Hypothalamus (tissue), 51 donors: ENCODE measurements at places on chromosomes 16 and 17.

GRCh38 chr17:4513113-4514032 is 14.7 kb downstream of the SPNS2 start:
- no peak for DNase-seq

- DNase-seq: no peak
Measured at GRCh38 chr17:38900978-38901656, 24.3 kb upstream of the LASP1NB start.

DNA sequence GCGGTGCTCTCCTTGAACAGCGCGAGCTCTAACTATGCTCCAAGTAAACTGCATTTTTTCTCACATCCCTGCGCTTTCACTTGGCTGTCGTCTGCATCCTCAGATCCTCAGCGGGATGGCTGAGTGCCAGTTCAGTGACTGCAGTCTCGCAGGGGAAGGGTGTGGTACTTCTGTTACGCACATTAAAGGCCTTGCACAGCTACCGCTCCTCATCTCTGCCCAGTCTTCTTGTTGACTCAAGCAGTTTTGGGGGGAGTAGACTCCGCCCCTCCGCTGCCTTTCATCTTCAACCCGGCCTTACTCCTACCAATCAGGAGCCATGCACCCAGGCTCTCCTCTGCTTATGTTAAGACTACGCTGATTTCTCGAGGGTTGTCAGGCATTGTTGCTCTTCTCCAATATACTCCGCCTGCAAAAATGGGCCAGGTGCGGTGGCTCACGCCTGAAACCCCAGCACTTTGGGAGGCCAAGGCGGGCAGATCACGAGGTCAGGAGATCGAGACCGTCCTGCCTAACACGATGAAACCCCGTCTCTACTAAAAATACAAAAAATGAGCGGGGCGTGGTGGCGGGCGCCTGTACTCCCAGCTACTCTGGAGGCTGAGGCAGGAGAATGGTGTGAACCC is 10.0 kb downstream of the ATP5PD start:
- DNase-seq: no peak

DNA sequence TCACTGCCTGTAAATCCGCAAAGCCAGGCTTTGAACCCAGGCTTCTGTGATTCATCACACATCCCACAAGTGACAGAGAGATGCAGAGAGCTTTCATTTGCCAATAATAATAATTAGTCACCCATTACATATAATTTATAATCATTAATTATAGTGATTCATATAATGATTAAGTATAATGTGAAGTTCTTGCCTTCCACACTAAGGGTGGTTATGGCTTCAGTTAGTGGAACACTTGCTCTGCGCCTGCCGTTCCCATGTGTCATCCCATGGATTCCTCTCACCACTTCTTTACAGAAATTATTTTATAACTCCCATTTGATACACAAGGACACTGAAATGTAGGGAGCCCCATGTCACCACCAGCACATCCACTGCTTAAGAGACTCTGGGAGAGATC is 39.8 kb upstream of the XYLT1 start:
- DNase-seq: no peak

- no peak for DNase-seq
Measured at GRCh38 chr16:86668136-86668910, 90.0 kb downstream of the FOXL1 start.

DNA sequence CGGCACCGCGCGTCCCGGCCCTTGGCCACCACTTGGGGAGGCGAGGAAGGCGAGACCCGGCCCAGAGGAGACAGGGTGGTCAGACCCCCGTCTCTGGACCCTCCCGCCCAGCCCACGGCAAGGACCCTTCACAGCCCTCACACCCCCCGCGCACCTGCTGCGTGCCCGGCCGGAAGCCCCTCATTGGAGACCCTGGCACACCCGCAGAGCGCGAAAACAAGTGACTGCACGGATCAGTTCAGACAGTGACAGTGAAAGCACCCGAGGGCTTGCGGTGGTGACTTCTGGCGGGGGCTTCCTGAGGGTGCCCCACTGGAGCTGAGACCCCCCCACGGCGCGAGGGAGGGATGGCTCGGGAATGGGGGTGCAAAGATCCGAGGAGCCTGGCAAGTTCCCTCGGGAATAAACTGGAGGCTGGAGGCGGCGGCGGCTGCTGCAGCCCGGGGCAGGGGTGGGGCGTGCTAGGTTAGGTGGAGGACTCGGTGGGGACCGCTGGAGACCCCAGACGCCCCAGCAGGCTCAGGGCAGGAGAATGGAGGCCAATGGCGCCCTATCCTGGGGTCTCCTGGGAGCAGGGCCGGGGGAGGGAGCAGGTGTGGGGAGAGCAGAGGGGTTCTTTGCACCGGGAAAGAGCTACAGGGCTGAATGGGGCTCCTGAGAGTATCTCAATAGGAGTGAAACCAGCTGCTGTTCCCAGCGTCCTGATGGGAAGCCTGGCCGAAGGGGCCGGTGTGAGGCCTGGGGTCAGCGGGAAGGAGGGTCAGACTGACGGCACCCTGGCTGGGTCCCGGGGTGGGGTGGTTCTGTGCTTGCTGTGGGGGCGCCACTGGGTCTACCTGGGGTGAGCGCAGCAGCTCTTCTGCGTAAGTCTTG is 824 bp upstream of the FBXL16 start:
- no peak for DNase-seq

DNA sequence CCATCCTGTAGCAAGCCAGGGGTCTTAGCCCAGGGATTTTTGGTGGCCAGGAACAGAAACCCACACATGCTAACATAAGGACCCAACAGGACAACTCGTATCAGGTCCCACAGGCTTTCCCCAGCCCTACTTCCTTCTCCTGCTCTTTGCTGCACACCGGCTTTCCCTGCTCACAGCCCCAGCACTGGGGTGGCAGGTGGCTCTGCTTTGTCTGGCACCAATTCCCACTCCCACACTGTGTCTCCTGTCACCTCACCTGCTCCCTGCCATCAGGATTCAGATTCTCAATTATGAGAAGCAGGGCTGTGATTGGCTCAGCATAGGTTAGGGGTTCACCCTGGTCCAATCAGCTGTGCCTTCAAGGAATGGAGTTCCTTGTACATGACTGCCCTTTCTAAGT is 94.1 kb downstream of the TMEM132E start:
- DNase-seq: no peak

GRCh38 chr16:10878644-10879501 is 1.9 kb downstream of the CIITA start:
- DNase-seq: no peak

DNA sequence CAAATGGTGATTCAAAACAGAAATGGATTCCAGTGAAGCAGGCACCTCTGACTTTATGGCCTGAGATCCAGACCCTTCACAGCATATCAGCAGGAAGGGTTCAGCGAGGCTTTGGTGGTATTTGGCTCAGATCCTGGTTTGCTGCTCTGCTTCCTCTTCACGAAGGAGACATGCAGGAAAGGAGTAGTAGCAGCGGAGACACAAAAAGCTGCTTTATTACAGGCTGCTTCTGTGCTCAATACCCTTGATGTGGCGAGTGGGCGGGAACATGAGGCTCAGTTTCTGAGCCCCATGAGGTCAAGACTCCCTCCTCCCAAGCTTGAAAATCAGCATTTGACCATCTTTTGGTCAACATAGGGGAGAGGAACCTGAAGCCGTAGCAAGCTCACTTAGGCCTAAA is 213.3 kb upstream of the AXIN2 start:
- DNase-seq: no peak

GRCh38 chr16:67392301-67393059 is 818 bp downstream of the TPPP3 start:
- no peak for DNase-seq

GRCh38 chr16:24246911-24247607 is 9.1 kb upstream of the CACNG3 start:
- no peak for DNase-seq

DNA sequence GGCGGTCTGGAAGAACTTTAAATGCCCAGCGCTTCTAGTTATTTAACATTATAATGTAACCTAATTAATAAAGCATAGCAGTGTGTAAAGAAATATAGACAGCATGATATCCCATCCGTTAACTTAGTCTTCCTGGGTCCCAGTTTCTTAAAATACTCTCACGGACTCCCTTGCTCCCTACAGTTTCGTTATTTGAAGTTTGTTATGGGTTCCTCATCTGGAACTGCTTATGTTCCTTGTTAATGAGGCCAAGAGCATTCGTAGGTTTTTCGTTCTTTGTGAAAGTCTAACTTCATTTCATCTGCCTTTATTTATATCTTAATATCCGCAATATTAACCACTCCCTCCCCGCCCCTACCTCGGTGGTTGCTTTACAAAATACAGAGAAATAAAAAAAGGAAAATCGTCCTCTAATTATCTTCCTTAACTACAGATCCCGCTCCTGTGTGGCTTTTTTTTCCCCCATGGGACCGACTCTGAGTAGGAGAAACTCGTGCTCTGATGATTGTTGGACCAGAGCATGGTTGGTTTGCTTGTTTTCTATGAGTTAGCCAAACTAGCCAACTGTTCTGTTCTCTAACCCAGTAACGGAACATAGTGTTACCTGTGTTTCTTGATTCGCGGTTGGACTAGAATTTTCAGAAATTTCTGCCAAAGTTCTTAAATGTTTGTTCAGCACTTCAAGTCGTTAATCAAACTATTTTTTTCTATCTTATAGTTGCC is 863 bp downstream of the ADPRM start:
- DNase-seq: peak; percentile 6

- DNase-seq: no peak
Measured at GRCh38 chr17:57548421-57549410, 196.4 kb downstream of the CCDC182 start.

DNA sequence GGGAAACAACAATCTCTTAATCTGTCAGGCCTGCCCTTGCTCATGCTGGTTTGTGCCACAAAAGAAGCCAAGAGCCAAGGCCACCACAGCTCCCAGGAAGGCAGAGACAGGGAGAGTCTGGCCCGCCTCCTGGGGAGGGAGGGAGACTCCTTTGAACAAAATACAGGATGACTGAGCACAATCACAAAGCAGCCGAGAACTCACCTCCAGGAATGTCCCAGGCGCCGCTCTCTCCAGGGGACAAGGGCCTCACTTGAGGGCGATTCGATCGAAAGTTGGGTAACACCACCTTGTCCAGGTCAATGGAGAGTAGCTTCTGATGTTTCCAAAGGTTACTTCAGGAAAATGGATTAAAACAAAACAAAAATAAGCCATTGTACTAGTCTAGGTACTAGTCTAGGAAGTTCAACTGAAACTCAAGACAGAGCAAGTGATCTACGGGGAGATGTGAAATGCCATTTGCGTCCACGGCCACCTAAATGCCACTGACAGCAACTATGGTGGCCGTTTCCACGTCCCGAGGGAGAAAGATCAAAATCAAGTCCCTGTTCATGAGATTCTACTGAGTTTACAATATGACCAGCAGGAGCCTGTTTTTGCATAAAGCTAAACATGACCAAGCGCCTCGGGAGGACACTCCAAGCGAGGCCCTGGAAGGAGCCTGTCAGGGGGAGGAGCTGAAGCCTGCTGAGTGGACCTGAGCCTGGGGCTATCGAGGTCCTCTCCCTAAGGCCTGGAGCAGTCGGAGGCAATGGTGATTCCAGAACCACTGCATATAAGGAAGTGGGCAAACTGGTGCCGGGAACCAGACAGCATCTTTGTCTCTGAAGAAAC is 13.4 kb upstream of the SLC38A8 start:
- DNase-seq: no peak

- DNase-seq: no peak
Measured at GRCh38 chr17:67879662-67880061, 54.4 kb downstream of the BPTF start.

DNA sequence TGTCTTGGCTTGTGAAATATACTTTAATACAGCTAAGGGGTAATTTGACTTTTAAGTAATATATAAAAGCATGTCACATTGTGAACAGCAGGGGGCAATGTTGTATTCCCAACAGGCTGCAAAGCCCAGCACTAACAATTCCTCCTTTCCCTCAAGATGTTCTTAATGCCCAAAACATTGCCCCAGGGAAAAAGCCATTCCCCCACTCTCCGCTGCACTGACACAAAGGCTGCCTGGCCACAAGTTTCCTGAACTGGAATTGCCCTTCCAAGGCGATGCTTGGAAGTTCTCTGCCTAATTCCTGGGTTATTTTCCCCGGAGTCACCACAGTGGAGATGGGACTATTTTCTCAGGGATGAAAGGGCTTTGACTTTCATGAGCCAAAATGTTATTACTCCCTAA is 27.2 kb downstream of the CLEC16A start:
- peak; percentile 14 for DNase-seq

DNA sequence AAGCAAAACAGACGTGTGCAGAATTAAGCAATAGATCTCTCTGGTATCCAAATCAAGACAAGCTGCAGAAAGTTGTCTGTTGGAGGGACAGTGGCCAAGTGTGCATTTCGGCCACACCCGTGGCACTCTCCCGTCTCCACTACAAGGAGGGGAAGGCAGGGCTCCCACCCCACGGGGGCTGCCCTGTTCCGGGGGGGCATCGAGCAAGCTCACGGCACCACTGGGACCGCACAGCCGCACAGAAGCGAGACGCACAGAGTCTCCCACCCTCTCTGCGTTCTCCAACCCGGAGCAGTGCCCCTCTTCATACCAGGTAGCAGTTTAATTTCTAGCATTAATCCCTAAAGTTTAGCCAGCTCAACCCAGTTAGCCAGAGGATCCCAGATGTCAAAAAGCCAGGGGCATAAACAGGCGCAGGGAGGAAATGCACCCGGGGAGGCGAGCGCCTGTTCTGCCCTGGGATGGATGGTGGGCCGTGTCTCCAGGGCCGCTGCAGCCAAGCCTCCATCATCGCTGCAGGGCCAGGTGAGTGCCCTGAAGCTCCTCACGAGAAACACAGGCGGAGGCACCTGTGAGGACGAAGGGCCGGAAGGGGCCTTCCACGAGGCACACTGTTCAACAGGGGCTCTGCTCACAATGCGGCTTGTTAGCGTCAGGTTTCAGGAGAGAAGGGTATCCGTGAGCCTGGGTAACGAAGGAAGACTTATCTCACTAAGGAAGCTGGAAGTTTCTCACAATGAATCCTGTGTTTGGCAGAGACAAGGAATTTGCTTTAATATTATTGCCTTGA is 42.1 kb upstream of the METRNL start:
- no peak for DNase-seq

GRCh38 chr17:68491381-68492231 is 20.6 kb upstream of the PRKAR1A start:
- DNase-seq: no peak

DNA sequence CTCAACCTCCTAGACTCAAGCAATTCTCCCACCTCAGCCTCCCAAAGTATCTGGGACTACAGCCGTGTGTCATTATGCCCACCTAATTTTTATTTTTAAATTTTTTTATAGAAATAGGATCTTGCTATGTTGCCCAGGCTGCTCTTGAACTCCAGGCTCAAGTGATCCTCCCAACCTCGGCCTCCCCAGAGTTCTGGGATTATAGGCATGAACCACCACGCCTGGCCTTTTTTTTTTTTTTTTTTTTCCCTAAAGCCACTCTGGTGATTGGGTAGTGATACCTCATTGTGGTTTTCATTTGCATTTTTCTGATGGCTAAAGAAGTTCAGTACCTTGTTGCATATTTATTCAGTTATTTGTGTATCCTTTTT is 1.2 kb upstream of the CDR2L start:
- DNase-seq: no peak

- no peak for DNase-seq
Measured at GRCh38 chr17:539766-540165, 174.9 kb downstream of the VPS53 start.

GRCh38 chr17:47291242-47291873 is 32.4 kb upstream of the EFCAB13 start:
- no peak for DNase-seq
